ENCODE measurements at places on chromosomes 12 and 14.

- DNase-seq: no peak
Measured at GRCh38 chr14:36012621-36013020, 163.9 kb downstream of the PTCSC3 start.

GRCh38 chr14:77914073-77914721 lies 114.3 kb downstream of the ADCK1 start:
- no peak for DNase-seq

DNA sequence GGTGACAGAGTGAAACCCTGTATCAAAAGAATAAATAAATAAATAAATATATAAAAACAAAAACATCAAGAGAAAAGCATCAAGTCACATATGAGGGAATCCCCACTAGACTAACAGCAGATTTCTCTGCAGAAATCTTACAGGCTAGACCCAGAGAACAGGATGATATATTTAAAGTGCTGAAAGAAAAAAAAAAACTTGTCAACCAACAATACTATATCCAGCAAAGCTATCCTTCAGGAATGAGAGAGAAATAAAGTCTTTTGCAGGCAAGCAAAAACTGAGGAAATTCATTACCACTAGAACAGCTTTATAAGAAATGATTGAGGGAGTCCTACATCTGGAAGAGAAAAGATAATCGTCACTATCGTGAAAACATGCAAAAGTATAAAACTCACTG lies 6.4 kb upstream of the SFSWAP start:
- DNase-seq: no peak

DNA sequence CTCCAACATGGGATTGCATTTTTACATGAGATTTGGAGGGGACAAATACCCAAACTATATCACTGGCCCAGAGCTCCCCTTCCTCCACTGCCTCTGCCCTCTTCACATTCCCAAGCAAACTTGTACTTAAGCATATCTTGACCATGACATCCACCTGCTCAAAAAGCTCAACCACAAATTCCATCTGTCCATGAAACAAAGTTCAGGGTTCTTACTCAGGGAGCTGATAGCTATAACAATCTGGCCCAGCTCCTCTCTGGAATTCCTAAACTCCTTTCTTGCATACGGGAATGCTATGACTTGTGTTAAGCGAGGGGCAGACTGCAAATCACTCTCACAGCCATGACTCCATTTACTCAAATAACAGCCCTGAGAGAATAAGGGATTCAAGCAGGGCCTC lies 152.1 kb downstream of the GALC start:
- DNase-seq: no peak

GRCh38 chr12:55515696-55516095 lies 23.5 kb downstream of the OR6C68 start:
- peak; percentile 16 for DNase-seq

- no peak for DNase-seq
Measured at GRCh38 chr12:29510591-29511185, 13.2 kb upstream of the OVCH1 start.

DNA sequence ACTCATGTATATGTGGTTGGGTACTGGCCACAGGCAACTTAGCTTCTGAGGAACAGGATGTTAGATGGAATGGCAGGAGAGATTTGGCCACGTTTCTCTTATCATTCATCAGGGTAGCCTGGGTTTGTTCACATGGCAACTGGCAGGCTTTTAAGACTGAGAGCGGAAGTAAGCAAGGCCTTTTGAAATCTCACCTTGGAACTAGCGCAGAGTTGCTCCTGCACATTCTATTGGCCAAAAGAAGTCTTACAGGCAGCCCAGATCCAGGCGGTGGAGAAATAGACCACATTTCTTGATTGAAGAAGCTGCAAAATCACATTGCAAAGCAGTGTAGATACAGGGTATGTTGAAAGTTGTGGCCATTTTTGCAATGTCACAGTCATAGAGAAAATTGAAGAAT lies 3.7 kb downstream of the CLEC4A start:
- peak; percentile 84 for DNase-seq
